ENCODE measurements at places on chromosomes 6 and 20. TPM values are rescaled to one million over a fixed set of nuclear protein-coding genes. Genes with fewer than 3 reads are reported as not detected.

GRCh38 chr6:111122458-111123286 is 35.4 kb downstream of the SLC16A10 start:
- no peak for ATAC-seq

The PPP1R3G gene
- 2.2 TPM for total RNA-seq

- no peak for ATAC-seq
Observed at GRCh38 chr6:107972413-107973096, 14.5 kb upstream of the SEC63 start.

GRCh38 chr6:133551847-133552341 is 310.7 kb downstream of the EYA4 start:
- peak; percentile 71 for ATAC-seq

The POU5F1 gene
- 1.1 TPM for total RNA-seq

The C2 gene
- total RNA-seq = 11.5 TPM

The RNF39 gene
- total RNA-seq = not detected

The GABRR1 gene
- total RNA-seq = not detected

The SPTLC3 gene
- 4.2 TPM for total RNA-seq

DNA sequence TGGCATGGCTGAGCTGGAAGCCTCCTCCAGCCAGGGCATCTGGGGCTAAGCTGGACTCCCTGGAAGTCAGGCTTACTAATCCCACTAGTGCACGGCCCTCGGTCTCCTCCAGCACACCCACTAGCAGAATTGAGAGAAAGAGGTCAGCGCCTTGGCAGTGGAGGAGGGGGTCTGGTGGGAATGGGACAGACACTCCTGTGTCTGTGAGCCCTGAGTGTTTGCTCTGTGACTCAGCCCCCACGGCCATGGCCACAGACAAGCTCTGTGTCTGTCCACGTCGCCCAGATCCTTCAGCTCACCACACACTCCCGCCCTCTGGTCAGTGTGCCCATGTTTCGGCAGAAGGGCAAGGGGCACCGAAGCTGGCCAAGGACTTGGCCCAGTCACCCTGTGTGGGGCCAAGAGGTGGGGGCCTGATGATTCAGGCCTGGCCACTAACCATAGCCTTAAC is 8.8 kb downstream of the MDFI start:
- no peak for ATAC-seq

The IP6K3 gene
- total RNA-seq = 2.7 TPM

The KHDC1 gene
- total RNA-seq = 0.93 TPM
